ENCODE measurements at places on chromosomes 7 and 10.

DNA sequence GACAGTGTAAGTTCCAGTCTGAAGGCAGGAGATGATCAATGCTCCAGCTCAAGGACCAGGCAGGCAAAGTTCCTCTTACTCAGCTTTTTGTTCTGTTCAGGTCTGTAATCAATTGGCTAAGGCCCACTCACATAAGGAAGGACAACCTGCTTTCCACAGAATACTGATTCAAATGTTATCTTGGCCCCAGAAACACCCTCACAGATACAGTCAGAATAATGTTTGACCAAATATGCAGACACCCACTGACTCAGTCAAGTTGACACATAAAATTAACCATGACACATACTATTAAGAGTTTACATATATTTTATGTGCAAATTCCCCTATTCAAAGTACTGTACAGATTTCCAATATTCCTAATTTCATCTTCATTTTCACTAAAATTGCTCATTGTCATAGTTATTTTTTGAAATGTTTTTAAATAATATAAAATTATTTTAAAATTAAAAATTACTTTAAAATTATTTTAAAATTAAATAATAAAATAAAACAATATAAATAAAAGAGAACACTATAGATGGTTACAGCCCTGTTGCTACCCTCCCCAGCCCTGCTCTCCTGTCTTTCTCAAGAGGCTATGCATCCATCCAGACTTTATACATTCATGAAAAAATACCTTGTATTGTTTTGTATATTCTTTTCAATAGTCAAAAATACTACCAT is 59.4 kb downstream of the RAB11FIP2 start:
- DNase-seq = no peak

- no peak for DNase-seq
Measured at GRCh38 chr10:112981553-112981952, 31.5 kb downstream of the TCF7L2 start.

DNA sequence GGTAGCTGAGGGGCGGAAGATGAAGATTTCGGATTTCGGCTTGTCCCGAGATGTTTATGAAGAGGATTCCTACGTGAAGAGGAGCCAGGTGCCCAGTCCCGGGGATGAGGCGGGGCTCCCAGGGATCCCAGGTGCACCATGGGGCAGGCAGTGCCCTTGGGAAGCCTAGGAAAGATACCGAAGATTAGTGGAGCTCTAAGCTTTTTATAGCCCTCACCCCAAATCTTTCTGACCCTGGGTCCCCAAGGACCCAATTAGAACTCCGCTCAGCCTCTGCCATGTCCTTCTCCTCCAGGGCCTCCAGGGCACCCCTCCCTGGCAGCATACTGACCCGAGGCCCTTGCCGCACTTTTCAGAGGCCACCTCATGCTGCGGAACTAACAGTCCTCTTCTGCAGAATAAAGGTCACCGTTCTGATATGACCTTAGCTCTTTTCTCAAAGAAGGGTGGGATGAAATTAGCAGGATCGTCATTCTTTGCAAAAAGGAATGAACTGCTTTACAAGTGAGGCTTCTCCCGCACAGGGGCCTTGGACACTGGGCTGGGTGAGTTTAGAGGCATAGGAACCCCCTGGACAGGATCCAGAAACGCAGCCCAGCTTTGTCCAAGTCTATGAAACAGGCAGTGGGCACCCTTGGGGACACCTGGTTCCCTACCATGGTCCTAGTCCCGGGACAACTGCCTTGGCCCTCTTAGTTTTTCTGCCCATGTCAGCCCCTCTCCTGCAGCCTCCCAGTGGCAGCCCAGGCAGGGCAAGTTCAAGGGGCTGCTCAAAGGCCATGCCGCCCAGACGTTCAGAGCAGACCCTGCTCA is 17.9 kb upstream of the CSGALNACT2 start:
- no peak for DNase-seq

- no peak for DNase-seq
Measured at GRCh38 chr7:22587322-22587721, 87.3 kb upstream of the STEAP1B start.

- no peak for DNase-seq
Measured at GRCh38 chr10:34249634-34250033, 565.5 kb downstream of the PARD3 start.

DNA sequence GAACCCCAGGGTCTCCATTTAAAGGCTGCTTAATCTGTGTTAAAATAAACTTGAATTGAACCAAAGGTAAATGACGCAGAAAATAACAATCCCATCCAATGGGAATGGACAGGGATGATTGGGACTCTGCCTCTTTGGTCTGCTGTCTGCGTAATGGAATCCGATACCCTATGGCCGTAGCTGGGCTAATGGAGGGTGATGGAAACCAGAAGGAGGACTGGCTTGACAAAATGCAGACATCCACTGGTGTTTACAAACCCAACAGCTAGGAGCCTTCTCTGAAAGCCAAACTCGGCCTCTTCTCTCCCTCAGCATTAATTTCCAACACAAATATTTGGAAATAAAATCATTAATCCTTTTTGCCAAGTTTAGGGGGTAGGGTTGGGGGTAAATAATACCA is 162.2 kb upstream of the CHST15 start:
- DNase-seq = no peak

DNA sequence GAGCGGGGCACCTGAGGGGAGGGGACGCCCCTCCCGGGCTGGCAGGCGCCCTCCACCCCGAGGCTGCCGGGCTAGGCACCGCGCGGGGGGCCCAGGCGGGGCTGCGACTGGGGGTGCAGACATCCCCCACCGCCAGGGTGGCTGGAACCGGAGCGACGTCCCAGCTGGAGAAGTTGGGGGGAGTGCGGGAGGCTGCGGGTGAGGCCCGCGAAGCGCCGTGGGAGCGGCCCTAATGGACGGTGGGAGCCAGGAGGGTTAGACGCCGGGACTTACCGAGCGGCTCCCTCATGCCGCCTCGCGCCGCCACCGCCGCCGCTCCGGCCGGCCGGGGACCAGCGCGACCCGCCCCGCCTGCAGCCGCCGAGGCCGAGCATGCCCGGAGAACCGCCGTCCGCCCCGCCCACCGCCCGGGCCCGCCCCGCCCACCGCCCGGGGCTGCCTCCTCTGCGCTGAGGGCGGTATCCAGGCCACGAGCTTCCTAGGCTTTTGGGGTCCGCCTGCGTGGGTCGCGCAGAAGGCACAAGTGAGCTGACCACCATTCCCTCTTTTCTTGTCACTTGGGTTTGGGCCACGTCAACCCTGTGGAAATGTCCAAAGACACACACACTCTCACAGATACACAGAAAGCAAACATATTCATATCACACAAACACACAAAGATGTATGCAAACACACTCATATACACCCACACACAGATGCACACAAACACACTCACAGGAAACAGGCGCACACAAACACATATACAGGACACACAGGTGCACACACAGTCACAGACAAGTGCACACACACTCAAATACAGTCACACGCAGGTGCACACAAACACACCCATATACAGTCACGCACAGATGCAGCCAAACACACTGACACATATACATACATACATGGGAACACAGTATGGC is at the start of gene JCAD:
Gene JCAD, minus strand, starts transcription at position 378 of the 899 bp plus-strand sequence. CDS start 11,774 bp downstream, outside the sequence.
- DNase-seq = peak; percentile 13

DNA sequence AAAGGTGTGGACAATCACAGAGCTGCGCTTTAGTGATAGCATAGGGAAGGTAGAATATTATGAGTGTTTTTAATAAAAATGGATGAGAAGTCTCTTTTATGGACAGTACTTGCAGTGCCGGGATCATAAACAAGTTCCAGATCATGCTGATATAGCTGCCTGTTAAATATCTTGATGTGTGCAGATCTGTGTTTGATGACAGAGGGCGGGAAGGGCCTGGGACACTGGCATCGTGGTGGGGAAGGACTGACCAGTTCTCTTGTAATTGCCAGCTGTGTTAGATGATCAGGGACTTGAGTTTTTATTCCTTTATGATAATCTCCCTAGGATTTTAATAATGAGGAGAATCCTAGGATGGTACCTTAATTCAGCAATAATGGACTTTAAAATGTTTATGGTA is 14.6 kb downstream of the SND1 start:
- no peak for DNase-seq

DNA sequence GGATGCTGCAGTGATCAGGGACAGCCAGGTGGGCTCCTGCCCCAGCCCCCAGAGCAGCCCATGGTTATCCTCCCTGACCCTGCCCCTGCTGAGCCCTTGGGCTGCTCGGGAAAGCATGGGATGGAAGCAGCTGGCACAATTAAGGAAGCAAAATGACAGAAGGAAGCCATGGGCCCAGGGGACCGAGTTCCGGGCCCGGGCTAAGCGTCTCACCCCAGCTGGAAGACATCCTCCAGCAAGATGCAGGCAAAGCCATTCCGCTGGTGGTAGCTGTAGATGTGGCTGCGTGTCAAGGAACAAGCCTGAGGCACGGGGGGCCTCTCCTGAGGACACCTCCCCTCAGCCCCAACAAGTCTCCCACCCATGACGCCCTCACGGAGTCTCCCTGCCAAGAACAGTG is 1.1 kb downstream of the ATG9B start:
- DNase-seq = no peak

GRCh38 chr10:24156686-24157085 is 52.3 kb upstream of the KIAA1217 start:
- DNase-seq = no peak

DNA sequence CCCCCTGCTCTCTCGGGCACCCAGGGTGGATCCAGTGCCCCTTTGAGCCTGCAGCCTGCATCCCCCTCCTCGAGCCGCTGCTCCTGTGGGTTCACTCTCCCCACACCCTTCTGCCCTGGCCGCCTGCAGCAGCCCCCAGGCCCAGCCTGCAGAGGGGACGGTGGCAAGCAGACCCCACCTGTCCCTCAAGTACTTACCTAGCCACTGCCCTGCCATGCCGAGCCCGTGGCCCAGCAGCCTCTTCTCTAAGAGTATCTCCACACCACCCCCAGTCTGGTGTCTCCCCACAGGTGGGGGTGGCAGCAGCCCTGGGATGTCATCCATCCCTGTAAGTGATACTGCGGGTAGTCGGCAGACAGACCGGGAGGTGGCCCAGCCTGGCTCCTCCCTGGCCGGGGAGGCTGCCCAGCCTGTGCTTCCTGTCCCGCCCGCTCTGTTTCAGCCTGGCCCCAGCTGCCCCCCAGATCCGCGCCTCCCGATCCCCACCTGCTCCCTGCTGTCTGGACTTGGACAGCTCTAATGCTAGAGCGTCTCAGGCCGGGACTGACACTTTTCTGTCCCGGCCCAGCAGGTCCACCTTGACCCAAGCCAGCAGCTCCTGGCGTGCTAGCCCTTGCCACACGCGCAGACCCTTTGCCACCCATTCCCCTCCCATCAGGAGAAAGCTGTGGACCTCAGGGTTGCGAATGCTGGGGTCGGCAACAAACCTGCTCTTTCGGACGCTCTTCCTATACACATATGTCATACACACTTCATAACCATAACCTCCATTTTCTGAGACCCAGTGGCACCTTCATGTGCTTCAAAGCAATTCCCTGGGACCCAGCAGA is 25.0 kb downstream of the YKT6 start:
- DNase-seq = no peak

DNA sequence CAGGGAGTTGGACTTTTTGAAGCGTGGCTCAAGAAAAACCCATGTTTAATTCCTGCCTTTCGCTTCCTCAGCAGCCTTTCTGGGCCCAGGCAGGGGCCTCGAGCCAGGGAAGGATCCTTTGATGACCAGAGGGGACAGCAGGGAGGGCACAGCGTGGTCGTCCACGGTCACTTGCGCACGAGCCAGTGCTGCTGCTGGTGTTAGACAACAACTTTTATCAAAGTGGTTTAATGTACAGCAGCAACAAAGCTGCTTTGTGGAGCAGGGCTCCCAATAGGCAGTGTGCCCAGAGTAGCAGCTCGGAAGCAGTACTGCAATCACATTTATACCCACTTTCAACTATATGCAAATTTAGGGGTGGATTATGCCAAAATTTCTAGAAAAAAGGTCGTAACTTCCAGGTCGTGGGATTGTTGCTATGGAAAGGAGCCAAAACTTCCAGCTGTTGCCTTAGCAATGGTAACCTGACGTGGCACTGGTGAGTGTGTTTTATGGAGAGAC is 6.1 kb downstream of the GIMAP1 start:
- DNase-seq = no peak

- DNase-seq = no peak
Measured at GRCh38 chr10:72020914-72021809, 57.0 kb downstream of the CHST3 start.

DNA sequence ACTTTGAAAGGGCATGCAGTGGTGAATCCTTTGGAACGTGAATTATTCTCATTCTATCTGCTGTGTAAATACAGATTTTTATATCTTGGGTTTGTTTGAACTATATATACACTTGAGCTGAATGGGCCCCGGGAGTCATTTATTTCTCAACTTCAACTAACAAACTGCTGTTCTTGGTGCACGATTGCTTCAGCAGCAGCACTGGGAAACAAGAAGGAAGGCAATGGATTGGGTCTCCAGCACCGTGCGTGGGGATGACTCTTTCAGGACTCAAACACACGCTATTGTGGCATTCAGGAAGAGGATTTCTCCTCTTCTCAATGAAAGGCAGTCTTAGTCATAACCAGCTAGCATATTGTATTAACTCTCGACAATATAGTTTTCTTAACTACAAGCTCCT is 226.0 kb upstream of the NFE2L3 start:
- DNase-seq = no peak

GRCh38 chr7:19587291-19587690 is 121.5 kb downstream of the POLR1F start:
- DNase-seq = no peak

DNA sequence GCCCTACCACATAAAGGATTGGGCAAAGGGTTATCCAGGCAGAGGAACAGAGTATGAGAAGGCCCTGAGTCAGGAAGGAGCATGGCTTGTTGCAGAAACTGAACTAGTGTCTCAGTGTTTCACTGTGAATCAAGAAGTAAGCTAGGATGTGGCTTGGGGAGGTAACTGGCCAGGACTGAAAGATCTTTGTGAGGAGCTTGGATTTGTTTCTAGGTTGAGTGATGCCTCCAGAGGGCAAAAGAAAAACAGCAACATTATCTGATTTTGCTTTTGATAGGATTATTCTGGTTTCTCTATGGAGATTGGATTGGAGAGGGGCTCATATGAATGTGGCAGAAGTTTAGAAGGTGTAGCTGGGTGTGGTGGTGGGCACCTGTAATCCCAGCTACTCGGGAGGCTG is 137.9 kb upstream of the HDAC9 start:
- no peak for DNase-seq

DNA sequence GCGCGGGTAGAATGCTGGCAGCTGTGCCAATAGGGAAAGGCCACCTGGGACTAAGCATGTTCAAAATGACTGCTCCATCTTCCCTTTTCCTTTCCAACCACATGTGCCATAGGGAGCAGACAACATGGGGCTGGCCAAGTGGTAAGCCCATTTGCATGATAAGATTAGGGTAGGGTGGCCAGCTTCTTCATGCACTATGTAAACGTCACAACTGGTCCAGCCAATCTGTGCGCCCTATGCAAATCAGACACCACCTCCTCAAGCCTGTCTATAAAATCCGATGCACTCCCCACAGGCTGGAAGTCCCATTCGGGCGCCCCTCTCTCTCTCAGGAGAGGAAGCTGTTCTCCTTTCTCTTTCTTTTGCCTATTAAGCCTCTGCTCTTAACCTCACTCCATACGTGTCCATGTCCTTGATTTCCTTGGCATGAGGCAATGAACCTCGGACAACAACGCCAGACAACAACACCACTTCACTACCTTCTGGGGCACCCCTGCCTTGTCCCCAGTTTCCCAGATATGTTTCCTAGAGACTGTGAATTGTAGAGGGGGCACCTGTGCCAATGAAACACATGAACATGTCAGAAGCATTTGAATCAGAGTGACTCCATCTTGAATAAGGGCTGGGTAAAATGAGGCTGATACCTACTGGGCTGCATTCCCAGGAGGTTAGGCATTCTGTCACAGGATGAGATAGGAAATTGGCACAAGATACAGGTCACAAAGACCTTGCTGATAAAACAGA is 19.1 kb upstream of the EXOC6 start:
- no peak for DNase-seq

- DNase-seq = no peak
Measured at GRCh38 chr7:94001396-94001795, 2.8 kb downstream of the BET1 start.
